Kidney (tissue), 22 donors: ENCODE measurements at places on chromosomes 13 and 19.

DNA sequence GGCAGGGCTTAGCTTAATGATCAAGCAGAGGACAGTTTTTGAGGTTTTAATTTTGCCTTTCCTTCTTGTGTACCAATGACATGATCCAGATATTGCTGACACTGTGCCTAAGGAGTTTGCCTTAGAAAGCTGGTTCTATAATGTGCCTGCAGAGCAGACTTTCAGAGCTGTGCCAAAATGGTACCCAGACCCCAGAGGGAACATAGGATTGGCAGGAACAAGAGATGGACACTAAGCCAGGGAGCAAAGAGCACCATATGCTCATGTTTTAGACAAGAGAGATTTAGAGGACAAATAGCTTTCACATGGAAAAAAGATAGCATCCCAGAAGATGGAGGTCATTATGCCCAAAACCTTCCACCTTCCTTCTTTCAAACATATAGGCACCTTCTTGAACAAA, 1241.5 kb upstream of the SPRY2 start:
- no peak for DNase-seq

DNA sequence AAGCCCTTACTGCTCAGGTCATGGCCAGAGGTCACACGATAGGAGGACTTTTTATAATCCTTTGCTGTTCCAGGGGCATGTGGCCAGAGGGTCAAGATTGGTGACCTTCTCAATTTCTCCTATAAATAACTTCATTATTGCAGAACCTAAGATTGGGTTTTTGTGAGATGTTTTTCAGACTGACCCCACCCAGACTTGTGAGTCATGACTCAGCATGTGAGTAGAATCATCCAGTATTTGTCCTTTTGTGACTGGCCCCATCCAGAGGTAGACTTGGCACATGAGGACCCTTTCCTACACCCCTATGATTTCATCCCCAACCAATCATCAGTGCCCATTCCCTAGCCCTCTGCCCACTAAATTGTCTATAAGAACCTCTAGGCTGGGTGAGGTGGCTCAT, 84.5 kb upstream of the ABCC4 start:
- DNase-seq = no peak

GRCh38 chr19:40604647-40605215, 3.6 kb downstream of the LTBP4 start:
- DNase-seq = no peak

DNA sequence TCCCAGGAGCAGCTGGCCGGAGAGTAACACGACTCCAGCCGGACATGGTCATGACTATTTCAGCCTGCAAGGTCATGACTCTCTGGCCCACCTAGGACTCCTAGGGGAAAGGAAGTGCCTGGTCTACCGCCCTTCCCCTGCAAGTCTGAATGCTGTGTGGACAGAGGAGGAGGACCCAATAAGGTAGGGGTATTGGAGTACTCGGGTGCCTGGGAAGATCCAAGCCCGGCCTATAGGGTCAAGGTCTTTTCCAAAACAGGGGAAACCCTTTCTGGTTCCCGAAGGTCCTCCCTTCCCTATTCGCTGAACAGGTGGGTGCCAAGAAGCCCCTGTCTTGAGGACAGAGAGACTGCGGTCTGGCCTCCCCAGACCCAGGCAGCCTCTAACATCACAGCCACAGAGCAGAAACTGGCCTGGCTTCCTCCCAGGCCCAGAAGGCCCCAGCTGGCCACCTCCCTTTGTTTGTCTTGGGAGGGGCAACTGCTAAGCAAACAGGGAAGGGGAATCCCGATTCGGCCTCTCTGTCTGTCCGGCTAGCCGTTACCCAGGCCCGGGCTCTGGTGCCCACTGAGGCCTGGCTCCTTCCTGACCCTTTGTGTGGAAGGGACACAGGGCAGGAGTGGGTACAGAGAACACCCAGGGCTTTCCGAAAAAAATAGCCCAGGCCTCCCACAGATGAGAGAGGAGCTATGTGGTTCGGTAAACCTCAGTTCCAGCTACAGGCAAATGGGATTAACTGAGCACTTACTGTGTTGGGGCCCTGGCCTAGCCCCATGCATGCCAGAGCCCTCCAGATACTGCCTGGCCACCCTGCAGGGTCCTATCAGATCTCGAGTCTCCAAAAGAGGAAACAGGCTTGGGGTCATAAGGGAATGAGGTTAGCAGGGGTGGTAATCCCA, 5.2 kb upstream of the GRAMD1A start:
- DNase-seq = no peak

DNA sequence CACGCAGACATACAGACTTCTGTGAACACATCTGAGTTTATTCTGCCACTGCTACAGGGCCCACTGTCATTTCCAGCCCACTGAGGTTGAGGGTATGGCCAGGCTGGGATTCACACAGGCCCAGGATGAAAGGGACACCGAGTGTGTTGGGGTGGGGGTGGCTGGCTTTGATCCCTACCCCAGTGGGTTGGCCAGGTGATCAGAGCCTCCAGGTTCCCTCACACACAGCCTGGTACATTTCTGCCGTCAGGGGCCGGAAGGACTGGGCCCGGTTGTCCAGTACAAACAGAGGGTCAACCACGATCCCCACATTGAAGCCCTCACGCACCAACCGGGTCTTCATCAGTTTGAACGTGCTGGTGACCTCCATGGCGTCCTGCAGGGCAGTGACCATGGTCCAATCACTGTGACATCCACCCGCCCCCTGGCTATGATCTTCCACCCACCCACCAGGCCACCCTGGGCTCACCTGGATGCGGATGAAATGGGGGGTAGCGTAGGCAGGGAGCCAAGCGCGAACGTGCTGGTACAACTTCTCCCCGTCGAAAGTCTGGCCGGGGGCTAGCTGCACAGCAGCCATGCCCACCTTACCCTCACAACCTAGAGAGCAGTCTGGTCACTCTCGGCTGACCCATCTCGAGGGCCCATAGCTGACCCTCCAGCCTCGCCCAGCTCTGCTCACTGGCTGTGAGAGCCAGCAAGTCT, 13.3 kb downstream of the SLC27A5 start:
- DNase-seq = no peak

DNA sequence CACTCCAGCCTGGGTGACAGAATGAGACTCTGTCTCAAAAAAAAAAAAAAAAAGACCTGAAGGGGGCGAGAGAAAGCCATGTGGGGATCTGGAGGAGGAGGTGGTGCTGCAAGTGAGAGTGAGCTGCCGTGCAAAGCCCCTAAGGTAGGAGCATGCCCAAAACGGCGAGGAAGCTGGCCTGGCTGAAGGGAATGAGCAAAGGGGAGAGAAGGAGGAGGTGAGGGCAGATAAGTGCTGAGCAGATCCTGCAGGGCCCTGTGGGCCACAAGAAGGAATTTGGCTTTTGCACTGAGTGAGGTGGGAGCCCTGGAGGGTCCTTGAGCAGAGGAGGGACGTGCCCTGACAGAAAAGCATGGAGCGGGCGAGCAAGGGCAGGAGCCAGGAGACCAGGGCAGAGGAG, 19.4 kb upstream of the ADGRE5 start:
- DNase-seq = no peak

GRCh38 chr19:4483385-4483784, 11.3 kb downstream of the HDGFL2 start:
- no peak for DNase-seq

DNA sequence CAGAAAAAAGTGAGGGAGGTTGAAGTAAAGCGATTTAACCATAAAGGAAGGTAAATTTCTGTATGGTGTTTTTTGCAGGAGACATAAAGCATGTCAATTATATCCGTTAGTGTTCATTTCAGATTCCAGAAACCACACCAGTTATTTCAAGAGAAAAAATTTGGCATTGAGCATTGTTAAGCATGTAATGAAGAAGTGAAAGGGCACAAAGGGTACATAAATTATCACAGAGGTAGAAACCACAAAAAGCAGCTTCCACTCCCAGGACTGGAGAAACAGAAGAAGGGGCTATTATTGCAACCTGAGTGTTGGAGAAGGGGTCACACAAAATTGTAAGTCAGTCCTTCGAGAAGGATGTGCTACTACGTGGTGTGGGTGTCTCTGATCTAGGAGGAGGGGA, 72.2 kb upstream of the DACH1 start:
- DNase-seq = peak; percentile 18

GRCh38 chr13:49218493-49219051, 1.6 kb upstream of the MLNR start:
- peak; percentile 47 for DNase-seq

DNA sequence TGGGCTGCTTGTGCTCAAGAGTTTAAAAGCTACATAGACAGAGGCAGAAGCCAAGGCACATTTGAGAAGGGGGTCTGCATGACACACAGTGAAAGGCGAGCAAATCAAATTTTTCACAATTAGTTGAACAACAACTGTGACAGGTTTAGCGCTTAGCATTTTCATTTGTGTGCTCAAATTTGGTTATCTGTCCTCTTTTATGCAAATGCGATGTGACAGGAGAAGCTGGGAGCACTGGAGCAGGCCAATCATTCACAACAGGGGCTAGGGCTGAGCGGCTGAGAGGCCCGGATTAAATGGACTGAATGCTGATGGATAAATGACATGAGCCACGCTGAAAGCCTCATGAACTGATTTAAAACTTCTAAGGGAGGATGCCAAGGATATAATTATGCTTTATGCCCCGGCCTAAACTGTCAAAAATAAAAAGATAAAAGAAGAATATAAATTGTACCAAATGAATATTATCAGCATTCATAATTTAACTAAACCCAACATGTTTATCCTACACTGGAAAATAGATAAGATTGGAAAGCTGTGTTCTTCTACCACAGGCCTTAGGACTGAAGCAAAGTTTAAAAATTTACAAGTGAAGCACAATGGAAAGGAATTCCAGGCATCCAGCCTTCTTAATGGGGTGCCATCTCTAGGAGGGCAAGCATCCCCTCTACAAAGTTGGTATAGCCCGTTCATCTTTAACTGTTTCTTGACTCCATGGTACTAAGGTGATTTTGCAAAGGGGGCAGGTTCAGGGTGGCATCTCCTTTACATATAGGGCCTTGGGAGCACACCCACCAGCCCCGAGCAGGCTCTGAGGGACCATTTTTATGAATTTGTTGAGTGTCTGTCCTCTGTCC, 117.9 kb downstream of the RBM26 start:
- DNase-seq = no peak

DNA sequence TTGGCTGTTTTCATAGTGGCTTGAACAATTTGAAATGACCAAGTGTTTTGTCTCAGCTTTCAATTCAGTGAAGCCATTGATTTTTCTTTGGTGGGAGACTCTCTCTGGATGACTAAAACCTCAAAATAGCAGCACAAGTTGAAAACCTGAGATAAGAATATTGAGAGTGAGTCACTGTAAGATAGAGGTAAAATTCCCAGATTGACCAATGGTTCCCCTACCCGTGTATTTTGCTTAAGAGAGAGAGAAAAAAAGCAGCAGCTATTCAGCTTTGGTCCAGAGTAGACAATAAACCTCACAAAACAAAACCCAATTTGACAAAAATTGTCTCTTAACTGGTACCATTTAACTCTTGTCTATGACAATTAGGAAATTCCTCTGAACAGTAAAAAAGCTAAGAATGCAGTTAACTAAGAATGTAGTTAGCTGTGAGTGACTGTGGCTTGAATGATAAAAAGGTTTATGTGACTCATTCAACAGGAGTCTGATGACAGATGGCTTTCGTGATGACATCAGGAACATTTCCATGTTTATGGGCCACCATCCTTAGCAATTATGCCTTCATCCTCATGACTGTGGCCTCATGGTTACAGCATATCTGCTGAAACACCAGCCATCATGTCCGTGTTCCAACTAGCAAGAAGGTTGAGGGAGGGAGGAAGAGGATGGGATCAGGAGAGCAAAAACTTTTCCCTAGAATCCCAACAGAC, 356.9 kb downstream of the NDFIP2 start:
- DNase-seq = no peak

DNA sequence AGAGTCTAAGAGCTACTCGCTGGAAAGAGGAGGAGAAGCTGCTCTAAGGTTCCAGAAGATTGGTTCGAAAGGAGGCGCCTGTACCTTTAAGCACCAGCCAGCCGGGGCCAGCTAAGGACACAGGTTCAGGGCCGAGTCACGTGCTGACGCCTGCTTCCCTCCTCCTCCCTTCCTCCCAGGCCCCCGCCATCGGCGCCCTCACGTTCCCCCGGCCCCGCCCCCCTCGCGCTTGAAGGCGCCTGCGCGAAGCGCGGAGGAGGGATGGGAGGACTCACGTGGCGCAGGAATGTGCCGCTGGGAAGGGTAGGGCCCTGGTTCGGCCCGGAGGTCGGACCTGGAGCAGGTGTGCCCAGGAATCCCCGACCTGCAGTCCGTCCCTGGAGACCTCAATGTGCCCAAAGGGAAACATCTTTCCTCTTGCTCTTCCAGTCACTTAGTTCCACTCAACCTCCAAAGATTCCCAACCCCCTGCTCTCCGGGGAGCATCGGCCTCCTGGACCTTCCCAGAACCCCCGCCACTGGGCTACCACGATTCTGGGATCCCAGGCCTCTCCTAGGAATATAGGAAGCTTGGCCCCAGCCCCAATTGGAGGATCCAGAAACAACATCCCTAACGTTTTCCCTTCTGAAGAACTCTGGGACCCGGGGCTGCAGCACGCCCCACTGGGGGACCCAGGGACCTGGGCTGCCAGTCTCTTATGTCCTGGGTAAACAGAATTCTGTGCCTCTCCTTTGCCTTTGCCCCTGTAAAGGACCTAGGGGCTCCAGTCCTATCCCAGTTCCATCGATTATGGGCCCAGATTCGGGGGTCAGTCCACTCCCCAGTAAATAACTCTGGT, 2.5 kb downstream of the DBP start:
- peak; percentile 97 for DNase-seq

GRCh38 chr13:25675060-25675459, 303.3 kb downstream of the ATP8A2 start:
- DNase-seq = no peak

- peak; percentile 53 for DNase-seq
These were observed 189.0 kb downstream of the LACC1 start for GRCh38 chr13:44068737-44069136.

- DNase-seq = no peak
These were observed 152.4 kb upstream of the TSHZ3 start for GRCh38 chr19:31501427-31502195.

DNA sequence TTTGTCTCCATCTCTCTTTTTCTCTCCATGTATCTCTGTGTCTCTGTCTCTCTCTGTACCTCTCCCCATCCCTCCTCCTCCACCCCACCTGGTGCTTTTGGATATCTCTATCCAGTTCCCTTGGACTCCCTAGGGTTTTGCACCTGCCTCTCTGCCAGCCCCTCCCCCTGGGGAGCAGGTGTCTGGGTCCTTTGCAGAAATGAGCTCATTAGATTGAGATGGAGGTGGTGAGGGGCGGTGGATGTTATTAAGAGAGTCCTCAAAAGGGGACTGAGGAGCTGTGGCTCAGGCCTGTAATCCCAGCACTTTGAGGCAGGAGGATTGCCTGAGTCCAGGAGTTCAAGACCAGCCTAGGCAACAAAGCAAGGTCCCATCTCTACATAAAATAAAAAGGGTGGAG, 2.1 kb downstream of the KCNN4 start:
- no peak for DNase-seq

- DNase-seq = peak; percentile 76
These were observed 935 bp downstream of the ARID3A start for GRCh38 chr19:926589-927350.

GRCh38 chr13:76620036-76620435, 266.2 kb downstream of the KCTD12 start:
- no peak for DNase-seq

GRCh38 chr13:108352599-108352998, 83.1 kb downstream of the TNFSF13B start:
- DNase-seq = no peak
